ENCODE measurements at places on chromosomes 16 and 17.

- no peak for DNase-seq
Observed at GRCh38 chr16:29198231-29198630, 208.3 kb downstream of the NPIPB11 start.

GRCh38 chr17:10292057-10292937, 80.5 kb downstream of the MYH13 start:
- no peak for DNase-seq

DNA sequence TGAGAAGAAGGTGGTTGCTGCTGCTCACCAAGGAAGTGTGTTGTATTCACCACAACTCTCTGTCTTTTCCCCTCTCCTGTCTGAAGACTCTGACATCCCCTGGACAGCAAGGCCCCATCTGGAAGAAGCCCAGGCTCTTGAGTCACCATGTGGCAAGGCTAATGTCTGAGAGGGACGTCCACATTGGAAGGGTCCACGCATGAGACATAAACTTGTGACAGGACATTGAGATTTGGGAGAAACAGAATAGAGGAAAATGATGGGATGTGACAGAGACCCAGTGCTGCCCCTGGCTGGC, 176.5 kb downstream of the IRF8 start:
- no peak for DNase-seq

DNA sequence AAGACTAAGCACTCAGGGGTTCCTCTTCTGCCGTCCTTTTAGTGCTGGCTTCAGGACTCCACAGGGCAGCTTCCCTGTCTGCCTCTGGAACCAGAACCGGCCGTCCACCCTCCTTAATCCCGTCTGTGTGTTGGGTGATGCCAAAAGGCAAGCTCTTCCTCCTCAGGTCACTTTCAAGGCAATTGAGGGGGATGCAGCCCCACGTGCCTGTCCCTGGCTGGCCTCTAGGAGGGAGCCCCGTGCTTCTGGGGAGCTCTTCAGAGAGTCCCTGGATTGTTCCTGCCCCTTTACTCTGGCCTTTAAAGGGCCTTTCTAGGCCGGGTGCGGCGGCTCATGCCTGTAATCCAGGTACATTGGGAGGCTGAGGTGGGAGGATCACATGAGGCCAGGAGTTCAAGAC, 77.1 kb downstream of the CRISPLD2 start:
- DNase-seq: no peak

GRCh38 chr16:50692999-50693781, at the start of gene NOD2:
TSS of gene NOD2 (plus strand) at chr16:50693606. CDS start at chr16:50699496, 5,890 bp downstream.
- DNase-seq: no peak

DNA sequence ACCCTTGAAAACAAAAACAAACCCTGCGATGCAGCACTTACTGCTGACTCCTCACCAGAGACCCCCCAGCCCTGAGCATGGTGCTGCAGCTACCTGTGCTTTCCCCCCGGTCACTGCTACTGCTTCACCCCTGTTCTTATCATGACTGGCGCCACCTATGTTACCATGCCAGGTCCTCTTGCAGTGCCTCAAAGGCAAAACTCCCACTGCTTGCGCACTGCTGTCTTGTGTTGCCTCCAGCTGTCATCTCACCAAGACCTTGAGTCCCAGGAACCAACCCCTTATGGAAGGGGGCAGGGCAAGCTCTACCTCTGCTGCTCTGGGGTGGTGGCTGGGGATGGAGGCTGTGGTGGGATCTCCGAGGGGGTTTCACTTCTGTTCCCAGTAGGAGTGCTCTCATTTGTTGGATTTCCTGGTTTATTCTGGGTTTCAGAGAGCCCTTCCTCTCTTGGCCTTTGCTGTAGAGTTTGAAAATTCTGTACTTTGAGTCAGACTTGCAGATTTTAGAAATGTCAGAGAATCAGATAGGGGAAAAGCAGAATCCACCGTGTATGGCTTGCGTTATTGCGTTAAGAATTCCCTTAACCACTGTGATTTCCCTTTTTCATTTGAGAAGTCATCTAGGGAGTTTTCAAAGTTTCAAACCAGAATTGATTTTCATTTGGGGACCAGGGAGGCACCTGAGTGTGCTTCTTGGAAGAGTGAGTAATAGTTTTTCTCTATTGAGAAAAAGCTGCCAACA, 96.6 kb downstream of the SPECC1 start:
- DNase-seq: no peak

GRCh38 chr17:30336369-30337171, 2.7 kb upstream of the TMIGD1 start:
- DNase-seq: peak; percentile 66

GRCh38 chr17:30021708-30022317, 80.4 kb downstream of the EFCAB5 start:
- peak; percentile 48 for DNase-seq

DNA sequence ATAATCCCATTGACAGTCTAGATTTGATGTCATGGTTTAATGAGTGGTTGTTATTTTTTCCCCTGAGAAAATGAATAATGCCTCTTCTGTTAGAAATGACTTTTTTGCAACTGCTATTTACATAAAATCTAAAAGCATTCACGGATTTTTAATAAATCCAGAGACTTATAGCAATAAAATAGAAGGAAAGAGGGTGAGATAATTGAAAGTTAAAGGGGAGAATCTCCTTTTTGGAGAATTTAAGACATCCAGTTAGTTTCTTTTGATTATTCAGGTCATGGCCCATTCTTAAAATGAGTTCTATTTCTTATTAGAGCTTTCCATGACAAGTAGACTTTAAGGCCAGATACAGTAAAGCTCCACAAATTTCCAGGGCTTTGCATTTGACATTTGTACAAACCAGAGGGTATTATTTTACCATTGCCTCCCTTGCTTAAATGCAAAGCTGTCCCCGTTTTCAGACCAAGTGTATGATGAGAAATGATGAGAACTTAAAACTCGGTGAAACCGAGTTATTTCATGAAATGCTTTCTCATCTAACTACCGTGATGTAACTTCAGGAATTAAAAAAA, 789.0 kb upstream of the SOX9 start:
- DNase-seq: no peak

GRCh38 chr17:61131585-61131984, 268.1 kb upstream of the TBX2 start:
- DNase-seq: no peak

DNA sequence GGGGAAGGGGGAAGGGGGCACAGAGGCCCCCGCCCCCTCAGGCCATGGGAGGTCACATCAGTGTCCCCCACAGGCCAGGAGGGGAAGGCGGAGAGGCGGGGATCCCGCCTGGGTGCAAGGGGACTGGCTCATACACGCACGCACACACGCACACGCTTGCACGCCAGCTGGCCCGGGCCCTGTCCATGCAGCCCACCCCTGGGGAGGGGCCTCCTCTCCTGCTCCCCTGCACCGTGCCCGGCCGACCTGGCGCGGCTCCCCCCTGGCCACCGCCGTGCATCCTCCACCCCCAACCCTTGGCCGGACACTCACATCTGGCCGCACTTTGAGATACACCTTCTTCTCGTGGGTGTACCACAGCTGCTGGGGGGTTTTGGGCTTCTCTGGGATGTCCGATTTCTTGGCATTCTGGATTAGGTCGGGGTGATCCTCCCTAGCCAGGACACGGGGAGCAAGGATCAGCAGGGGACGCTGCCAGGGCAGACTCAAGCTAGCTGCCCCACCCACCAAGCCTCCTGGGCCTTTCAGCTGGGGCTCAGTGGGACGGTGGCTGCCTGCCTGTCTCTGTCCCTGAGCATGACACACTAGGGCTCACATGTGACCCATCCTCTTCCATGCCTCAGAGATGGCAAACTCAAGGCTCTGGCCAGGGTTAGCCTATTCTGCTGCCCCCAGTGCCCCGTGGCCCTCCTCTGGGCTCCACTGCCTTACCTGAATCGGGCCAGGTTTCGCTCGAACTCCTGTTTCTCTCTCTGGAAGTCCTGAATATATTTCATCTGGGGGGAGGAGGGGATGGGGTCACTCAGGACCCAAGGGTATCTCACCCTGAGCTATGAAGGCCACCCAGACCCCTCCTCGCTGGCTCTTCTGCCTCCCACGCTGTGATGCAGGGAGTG, 6.7 kb downstream of the UBTF start:
- no peak for DNase-seq

DNA sequence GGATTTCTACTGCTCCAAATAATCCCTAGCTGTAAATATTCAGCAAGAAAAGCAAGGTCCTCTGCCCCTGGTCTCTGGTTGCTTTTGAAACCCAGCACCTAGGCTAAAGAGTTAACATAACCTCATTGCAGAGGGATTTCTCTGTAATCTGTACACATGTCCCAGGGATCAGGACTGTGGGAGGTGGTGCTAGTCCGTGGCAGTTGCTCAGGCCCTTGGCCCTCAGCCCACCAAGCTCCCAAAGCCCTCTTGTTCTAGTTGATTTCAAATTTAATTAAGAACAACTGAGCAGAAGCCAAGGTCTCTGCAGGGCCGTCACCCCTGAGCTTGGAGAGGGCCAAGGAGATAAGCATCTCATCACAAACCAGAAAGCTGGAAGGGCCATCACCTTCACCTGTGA, 181.1 kb downstream of the SOX9 start:
- DNase-seq: no peak

GRCh38 chr16:49350265-49351095, 23.1 kb upstream of the C16orf78 start:
- peak; percentile 53 for DNase-seq

DNA sequence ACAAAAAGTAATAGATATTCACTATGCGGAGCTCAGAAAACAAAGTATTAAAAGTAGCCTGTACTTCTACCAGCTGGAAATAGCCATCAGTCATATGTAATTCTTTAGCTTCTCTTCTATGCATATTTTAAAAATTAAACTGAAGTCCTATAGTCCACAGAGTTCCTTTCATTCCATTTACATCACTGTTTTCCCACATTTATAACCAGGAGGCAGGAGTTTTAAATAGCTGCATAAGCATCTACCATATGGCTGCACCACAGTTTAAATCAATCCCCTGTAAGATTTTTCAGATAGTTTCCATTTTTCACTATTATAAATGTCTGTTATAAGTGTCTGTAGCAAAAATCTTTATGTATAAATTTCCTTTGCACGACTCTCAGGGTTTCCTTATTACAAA, 45.1 kb downstream of the ZFHX3 start:
- no peak for DNase-seq

GRCh38 chr16:84820305-84820684, 510 bp downstream of the CRISPLD2 start:
- DNase-seq: no peak

DNA sequence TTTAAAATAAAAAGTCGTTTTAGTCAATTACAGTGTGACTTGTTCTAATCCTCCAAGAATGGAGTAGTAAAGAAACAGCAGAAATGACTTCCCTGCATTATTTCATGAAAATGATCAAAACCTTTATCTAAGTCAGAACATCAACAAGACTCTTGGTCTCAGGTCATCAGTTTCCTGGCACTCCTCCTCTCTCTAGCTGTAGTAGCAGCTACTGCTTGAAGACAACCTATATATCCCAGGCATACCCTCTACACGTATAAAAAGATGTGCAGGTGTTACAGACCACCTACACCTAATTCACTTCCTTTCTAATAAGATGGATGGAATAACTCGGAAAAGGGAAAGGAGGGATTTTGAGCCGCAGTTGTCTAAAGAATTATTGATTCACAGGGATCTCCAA, 1.6 kb upstream of the FBF1 start:
- DNase-seq: no peak

GRCh38 chr16:31108794-31109558, 790 bp downstream of the BCKDK start:
- DNase-seq: no peak

GRCh38 chr17:64554028-64554637, 47.4 kb downstream of the CEP95 start:
- DNase-seq: no peak

GRCh38 chr16:74487634-74488495, 66.6 kb upstream of the CLEC18B start:
- no peak for DNase-seq

DNA sequence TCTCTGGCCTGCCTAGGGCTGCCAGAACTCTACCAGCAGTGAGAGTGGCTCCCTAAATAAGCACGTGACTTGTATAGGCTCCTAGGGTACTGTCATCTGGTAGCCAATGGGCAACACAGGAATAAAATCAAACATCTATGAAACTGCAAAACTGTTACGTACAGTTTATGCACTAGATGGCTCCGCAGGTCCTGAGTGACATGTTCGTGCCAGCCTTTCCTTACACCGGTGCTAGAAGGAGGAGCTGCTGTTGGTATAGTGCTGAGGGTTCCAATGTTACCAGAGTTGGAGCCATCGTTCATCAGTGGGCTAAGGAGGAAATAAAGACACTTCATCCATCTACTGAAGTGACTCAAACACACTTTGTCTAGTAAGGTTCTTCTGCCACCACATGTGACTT, 63.2 kb upstream of the TRAP1 start:
- no peak for DNase-seq

DNA sequence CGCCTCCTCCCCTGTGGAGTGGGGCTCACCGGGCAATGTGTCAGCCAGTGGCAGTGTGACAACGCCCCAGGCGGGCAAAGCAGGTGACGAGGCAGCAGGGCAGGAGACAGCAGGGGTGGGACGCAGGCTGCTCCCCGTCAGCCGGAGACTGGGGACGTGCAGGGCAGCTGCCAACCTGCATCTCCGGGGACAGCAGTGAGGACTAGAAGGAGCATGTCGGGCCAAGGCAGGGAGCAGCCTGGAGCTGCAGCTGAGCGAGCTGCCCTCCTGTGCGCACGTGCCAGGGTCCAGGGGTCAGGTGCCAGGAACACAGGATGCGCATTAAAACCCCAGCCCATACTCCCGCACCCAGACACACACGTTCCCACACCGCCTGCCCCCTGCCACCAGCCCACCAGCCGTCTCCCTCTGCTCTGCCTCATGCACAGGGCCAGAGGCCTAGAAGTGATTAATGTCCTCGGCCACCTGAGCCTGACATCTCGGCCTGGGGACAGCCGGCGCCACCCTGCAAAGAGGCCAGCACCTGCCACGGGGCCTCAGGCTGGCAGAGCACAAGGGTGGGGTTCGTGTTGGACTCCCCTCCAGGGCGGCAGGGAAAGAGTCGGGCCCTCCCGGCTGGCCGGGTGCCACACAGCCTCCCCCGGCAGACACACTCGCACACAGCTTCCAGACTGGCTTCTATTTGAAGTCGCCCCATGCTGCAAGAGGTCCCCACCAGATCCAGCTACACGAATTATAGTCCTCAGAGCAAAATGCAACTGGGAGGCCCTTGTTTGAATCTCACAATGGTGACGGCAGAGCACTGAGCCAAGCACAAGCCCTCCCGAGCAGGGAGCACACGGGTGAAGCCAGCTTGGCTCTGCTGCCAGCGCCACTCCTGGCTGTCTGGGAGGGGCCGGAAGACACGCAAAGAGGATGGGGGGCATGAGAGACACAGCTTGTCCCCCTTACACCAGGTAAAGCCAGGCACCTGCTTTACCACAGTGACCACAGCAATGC, 90.4 kb downstream of the RBFOX3 start:
- no peak for DNase-seq

- DNase-seq: no peak
Observed at GRCh38 chr16:22753451-22753850, 60.5 kb upstream of the HS3ST2 start.

GRCh38 chr17:75118307-75118706, 8.5 kb downstream of the ARMC7 start:
- no peak for DNase-seq
